ENCODE measurements at places on chromosomes 12 and 14.
A peak's percentile ranks its signal among the peaks of the same experiment; 100 is the strongest.

- DNase-seq, result no peak
Measured at GRCh38 chr12:83641789-83642188, 955.1 kb downstream of the TMTC2 start.

DNA sequence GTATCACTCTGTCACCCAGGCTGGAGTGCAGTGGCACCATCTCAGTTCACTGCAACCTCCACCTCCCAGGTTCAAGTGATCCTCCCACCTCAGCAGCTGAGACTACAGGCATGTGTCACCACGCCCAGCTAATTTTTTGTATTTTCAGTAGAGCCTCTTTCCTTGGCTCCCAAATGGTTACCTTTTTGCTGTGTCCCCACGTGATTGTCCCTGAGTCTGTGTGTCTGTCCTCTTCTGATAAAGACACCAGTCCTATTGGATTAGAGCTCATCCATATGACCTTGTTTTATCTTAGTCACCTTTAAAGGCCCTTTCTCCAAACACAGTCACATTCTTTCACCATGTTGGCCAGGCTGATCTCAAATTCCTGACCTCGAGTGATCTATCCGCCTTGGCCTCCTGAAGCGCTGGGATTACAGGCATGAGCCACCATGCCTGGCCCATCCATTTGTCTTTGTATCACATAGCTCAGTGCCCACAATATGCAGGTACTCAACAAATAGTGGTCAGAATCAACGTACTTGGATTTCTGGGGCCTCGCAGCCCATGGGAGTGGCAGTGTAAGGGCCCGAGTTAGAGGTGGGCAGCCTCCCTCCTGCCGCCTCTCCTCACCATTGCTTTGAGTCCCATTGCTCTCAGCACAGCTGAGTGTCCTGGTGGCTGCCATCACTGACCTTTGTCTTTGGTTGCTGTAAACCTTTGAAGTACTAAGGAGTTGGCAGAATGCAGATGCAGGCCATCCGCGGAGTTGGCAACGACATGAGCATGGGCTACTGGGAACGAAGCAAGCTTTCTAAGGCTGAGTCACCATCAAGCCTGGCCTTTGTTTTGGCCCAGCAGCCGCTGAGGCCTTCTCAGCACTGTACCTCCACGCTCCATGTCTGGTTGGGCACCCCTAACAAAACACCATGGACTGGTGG is 9.3 kb downstream of the TPCN1 start:
- no peak for DNase-seq

GRCh38 chr14:37447883-37448391 is 147.1 kb downstream of the FOXA1 start:
- no peak for DNase-seq

GRCh38 chr14:81004575-81004974 is 49.2 kb downstream of the TSHR start:
- no peak for DNase-seq

DNA sequence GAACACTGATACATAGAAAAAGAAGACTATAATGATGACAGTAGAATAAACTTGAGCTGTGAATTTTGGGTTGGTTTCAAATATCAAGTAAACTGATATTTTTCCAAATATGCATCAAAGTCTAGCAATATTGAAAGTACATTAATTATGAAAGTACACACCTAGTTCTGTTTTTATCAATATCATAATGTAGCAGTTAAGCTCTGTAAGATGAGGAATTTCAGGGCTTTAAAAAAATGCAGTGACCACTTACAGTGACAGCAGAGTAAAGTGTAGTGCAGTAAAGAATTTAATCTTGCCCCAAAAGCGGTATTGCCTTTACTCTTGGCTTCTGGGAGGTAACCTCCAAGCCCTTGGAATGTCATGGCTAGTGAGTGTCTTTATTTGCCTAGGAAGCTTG is 102.9 kb upstream of the ABCD2 start:
- DNase-seq, result no peak

GRCh38 chr12:70950451-70950850 is 29.9 kb upstream of the PTPRR start:
- DNase-seq, result no peak

DNA sequence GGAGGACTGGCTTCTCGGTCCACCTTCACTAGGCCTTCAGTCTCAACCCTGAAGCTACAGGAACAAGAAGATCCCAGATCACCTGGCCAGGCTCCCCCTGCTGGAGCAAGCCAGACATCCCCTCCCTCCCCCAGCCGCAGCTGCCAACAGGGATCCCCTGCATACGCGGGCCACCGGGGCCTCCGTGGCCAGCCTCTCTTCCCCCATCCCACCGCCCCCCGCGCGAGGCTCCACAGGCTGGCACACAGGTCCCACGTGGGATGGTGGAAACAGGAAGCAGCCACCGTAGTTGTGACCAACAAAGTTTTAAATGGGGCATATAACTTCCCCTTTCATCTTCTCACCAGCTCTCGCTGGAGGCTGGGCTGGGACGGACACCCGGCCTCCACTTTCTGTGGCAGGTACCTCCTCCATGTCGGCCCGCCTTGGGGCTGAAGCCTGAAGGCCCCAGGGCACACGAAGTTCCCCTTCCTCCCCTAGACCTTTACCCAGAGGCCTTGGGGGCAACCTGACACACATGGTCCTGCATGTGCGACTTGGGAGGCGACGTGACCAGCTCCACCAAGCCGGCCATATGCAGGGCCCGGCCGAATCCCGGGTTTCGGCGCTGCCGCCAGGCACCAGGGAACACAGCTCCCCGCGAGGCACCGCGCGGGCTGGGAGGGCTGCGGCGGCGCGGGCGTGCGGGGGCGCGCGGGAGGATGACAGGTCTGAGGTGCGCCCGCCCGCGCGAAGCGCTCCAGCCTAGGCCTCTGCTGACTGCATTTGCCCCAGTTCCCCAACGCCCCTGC is 44.4 kb upstream of the PNMA1 start:
- DNase-seq, result peak; percentile 53

GRCh38 chr12:9615420-9616136 is 7.9 kb upstream of the KLRB1 start:
- no peak for DNase-seq

- DNase-seq, result no peak
Measured at GRCh38 chr12:30698346-30698745, 2.7 kb upstream of the IPO8 start.

- DNase-seq, result no peak
Measured at GRCh38 chr12:92029136-92029535, 116.5 kb downstream of the BTG1 start.

- no peak for DNase-seq
Measured at GRCh38 chr12:4943938-4944284, 34.2 kb downstream of the KCNA1 start.

DNA sequence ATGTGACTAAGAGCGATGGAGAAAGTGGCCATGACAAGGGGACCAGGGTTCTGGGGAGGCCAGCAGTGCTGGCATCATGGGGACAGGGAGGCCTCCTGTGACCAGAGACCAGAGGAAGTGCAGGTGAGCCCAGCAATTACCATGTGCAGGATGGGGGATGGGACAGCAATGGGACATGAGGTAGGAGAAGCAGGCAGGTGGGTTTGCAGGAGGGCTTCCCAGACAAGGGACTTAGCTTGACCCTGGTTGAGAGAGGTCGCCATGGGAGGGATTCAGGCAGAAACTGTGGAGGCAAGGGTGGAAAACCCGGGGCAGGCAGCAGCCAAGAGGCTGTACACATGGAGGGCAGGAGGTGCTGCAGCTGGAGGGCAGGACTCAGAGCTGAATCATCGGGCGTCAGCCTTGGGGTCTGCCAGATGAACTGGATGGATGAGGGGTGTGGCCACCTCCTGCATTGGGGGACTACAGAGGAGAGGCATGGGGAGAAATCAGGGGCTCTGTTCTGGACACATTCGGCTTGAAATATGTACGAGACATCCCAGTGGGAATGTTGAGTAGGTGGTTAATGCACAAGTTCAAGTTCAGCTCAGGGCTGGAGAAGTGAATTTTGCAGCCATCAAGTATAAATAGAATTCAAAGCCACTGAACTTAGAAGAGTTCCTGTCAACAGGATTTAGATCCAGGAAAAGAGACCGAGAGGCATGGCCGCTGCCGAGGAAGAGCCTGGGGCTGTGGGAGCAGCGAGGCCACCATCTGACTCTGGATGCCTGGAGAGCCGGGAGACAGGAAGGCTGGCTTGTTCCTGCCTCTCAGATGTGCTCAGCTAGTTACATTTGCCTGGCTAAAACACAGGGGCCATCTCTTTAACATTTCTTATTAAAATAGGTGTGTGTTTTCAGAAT is 36.6 kb downstream of the SFSWAP start:
- DNase-seq, result no peak

GRCh38 chr12:27431185-27431584 is 15.4 kb upstream of the SMCO2 start:
- no peak for DNase-seq

DNA sequence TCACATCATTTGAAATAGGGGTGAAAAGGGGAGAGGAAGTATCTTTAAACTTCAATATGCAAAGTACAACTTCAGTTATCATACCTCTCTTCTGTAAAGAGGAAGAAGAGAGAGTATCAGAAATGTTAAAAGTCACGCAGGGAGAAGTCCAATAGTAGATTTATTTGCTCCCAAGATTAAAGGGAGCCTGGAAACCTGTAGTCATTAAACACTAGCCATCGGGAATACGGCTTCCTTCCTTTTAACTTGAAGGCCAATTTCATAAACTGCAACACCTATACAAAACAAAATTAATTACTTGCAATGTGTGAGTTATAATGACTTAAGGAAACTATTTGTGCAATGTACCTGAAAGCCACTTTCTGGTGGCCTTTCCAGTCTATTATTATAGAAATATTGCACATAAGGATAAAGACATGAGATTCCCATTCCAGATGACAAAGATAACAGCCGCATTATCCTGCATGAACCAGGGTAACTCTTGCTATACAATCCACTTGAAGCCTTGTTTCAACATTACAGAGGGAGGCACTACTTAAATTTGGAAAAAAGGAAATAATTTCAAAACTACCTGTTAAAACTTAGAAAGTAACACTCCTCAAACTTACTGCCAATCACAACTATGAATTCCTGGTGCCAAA is 4.6 kb downstream of the BTG1 start:
- no peak for DNase-seq

DNA sequence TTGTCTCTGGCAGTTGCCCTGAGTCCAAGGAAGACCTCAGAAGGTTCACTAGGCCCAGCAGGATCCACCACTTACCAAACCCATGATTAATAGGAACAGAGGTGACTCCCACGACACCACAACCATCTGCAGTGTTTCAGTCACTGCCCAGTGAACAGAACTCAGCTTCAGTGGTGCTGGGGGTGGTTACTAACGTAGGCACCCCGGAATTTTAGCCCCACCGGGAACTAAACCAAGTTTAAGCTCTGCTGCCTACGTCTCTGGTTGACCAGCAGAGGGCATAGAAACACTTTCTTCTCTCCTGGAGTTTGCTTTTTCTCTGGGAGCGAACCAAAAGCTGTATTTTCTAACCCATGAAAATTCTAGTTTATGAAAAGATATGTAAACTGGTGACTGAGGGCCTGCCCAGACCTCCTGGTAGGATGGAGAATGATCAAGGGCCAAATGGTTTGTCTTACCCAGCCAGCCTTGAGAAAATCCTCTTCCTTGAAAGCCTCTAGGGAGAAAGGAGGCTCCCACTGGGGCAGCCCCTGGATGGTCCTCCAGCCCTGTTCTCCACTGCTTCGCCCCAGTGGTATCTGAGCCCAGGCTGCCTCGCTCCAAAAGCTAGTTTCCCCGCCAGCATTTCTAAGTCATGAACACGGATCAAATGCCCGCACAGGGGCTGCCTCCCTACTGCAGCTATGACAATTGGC is 379.8 kb downstream of the DPF3 start:
- DNase-seq, result no peak

GRCh38 chr14:91321131-91321530 is 76.6 kb upstream of the GPR68 start:
- DNase-seq, result no peak

DNA sequence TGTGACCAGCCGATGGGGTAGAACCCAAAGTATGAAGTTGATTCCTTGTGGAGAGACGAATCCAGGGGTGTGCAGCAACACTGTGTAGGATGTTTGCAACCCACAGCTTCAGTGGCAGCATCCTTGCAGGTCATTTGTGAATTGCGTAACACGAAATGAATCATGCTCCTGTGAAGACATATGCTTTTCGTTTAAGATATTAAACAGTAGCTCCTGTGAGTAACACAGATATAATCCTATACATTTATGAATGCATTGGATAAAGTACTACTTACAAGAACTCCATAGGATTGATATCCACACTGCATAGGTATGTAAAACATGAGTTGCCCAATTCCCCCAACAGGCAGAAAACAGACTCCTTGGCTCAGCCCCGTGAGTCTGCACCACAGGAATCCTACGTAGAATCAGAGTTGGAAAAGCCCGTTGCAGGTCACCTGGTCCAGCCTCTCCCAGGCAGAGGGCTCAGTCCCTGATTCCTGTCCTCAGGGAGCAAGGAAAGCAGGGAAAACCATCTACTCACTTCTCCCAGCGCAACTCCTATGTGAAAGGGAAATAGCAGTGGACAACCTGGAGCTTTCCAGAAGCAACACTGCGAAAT is 75.8 kb downstream of the GPATCH2L start:
- no peak for DNase-seq

GRCh38 chr12:130280231-130280630 is 57.5 kb upstream of the PIWIL1 start:
- no peak for DNase-seq

- DNase-seq, result no peak
Measured at GRCh38 chr14:103737432-103738045, 21.9 kb downstream of the ZFYVE21 start.

DNA sequence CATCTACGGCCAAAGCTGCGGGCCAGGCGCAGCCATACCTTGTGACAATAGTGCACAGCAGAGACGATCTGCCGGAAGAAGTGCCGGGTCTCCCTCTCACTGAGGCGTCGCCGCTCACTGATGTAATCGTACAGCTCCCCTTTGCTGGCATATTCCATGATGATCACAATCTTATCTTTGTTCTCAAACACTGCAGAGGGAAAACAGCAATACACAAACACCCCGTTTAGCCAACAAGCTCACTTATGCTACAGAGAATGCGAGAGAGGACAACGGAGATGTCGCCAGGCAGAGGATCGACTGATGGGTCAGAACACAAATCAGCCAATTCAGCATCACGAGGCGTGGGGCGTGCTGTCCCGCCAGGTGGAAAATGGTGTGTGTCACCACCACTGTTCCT is 52.1 kb downstream of the NUAK1 start:
- DNase-seq, result no peak

DNA sequence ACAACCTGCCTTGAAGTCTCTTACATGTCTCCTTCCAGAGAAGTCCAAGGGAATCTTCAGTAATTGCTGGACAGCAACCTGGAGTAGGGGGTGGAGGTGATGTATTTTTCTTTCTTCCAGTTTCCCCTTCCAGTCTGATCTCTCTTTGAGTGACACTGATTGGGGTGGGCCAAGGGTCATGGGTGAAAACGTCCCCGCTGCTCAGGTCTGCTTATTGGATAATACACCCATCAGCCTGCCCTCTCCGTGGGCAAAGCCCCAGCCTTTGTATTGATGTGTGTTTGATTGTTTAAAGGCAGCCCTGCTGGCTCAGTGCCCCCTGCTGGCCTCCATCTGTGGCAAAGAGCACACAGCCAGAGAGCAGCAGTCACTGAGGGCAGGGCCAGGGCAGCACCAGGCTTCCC is 35.7 kb upstream of the ATP2A2 start:
- DNase-seq, result peak; percentile 19

DNA sequence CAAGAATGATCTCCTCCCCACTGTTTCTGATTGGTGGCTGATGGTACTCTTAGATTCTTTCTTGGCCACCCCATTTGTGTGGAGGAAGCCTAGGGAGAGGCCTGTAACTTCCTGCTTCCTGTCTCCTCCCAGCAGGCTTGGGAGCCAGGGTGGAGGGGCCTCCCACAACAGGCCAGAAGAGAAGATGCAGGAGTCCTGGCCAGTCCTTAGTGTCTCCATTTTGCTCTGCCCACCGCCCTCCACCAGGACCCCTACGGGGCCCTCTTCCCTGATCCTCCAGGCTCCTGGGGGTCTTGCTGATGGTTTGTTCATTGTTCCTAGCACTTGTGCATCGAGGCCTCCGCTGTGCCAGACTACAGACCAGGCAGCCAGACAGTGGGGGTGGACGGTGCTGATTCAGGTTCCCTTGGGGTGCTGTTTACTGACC is 6.8 kb downstream of the TSPAN9 start:
- no peak for DNase-seq

Data from stimulated activated CD8-positive, alpha-beta memory T cell treated with anti-CD3 and anti-CD28 coated beads, Interleukin-2, amount 100 ng/mL, for 48 hours (primary cell).